Right ventricle myocardium inferior (tissue), 1 donor: ENCODE measurements at places on chromosomes 6 and 20. TPM values are rescaled to one million over a fixed set of nuclear protein-coding genes. Genes with fewer than 3 reads are reported as not detected.

- no peak for DNase-seq
Observed at GRCh38 chr20:24472426-24472825, 3.0 kb downstream of the SYNDIG1 start.

- DNase-seq = no peak
Observed at GRCh38 chr6:1321738-1322137, 9.8 kb downstream of the FOXQ1 start.

GRCh38 chr6:23244300-23244699, 674.9 kb downstream of the HDGFL1 start:
- DNase-seq = no peak

GRCh38 chr20:4449957-4450715, 271.6 kb upstream of the PRND start:
- no peak for DNase-seq

DNA sequence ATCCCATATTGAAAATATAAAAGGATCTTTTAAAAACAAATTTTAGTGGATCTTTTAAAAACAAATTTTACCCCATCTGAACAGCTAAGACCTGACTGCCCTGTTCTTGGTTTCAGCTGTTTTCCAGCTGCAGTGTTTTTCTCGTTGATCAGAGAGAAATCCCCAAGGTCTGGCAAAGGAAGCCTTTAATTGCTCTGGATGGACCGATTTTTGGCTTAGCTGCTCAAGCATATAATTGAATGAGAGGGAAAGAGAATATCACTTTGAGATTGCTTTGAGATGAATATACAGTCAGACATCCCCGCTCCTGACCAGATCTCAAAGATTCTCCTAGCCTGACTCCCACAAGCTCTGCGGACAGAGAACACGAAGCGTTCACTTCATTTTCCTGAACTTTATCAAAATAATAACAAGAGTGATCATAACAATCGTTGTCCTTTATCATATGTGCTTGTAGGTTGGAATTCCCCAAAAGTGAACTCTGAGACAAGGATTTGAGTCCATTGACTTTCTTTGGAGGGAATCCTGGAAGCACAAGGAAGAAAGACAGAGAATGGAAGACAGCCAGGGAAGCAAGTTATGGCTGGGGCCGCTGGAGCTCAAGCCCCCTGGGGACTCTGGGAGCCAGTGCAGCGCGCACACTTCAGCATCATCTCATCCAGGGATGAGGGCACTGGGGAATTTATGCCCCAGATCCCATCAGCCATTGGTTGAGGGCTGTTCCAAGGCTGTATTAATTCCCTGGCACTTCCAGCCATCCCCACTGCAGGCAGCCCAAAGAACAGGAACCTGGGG, 101.3 kb downstream of the SNX5 start:
- DNase-seq = no peak

GRCh38 chr6:132202574-132202973, 198.7 kb downstream of the MOXD1 start:
- DNase-seq = no peak

GRCh38 chr6:80566361-80566760, 459.9 kb downstream of the BCKDHB start:
- DNase-seq = no peak

DNA sequence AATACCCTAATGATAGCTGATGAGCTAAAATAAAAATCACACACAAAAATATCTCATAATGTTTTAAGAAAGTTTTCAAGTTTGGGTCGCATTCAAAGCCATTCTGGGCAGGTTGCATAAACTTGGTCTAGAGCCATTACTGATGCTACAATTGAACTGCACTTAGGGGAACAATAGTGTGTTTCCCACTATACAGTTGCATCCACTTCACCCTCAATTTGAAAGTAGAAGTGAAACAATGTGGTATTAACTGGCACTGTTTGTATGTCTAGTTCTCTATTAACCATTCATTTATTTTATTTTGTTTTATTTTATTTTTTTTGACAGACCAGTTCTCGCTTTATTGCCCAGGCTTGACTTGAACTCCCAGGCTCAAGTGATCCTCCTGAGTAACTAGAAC, 23.0 kb upstream of the STK38 start:
- no peak for DNase-seq

DNA sequence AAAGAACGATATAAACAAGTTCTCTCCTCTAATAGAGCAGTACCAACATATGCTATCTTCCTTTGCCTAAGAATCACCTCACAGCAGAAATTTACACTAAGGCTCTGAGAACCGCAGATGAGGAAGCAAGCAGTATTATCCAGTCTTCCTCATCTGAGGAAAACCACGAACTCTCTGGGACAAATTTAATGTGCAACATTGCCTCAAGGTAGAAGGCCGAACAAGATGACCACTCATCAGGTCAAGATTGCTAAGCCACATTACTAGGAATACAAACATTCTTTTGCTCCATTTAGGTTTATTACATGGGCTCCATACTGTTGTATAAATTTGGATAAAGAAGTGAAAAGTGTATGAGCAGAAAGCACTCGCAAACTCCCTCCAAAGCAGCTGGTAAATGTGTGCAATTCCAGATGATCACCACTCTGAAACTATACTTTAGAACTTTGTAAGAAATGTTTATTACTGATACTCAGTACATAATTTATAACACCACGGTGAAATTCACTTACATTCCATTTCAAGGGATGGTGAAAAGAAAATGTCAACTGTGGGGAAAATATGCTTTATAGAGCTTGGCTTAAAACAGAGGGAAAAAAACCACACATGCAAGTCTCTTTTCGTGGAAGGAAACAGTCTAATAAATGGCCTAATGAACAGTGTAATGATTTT, 398.4 kb downstream of the BTBD9 start:
- DNase-seq = no peak

DNA sequence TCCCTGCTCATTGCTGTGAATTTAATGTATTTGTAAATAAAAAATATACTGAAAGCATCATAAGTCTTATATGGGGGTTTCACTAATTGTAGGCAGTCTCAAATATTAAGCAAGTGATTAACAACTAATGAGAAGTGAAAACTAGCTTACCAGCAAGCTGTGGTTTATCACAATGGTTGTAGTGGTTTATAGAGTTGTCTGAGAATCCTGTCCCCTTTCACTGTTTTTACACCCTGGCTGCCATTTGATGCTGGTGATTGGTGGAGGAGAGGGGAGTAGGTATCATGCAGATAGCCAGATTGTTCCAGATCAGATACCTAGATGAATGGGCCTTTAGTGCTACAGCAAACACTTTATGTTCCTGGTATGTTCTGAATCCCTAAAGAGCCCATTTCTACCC, 6.0 kb downstream of the MKKS start:
- DNase-seq = no peak

DNA sequence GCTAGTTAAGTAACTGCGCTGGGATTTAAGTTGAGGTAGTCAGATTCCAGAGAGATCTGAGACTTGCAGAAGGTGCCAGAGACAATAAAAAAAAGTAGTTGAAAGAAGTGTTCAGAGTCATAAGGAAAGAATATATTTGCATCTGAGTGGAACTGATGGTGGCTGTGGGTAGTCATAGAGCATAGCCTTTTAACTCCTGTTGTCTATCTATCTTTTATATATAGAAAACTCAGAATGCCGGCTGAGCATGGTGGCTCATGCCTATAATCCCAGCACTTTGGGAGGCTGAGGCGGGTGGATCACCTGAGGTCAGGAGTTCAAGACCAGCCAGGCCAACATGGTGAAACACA, 62.0 kb downstream of the CARMIL1 start:
- DNase-seq = no peak

- no peak for DNase-seq
Observed at GRCh38 chr6:90709431-90709996, 122.6 kb upstream of the MAP3K7 start.

GRCh38 chr20:46350201-46350985, 42.1 kb upstream of the CDH22 start:
- DNase-seq = peak; percentile 55

- DNase-seq = no peak
Observed at GRCh38 chr6:16432075-16433032, 194.0 kb downstream of the GMPR start.

DNA sequence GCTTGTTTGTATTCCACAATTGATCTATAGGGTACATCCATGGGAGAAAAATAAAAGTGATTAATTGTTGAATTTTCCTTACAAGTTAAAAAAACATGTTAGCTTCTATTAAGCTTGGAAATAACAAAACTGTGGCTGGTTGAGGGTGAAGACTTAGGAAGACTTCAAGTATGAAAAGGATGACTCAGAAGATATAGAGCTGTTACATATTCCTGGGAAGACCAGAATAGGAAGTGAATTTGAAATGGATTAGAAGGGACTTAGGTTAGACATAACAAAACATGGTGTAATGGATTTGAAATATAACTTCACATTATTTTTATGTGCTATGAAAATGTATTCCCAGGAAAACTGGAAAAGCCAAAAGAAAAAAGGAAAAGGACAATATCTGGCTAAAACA, 732.2 kb downstream of the HDGFL1 start:
- no peak for DNase-seq

GRCh38 chr6:155056756-155057155, 61.6 kb downstream of the TIAM2 start:
- DNase-seq = no peak

PET117 gene
- 13.3 TPM for total RNA-seq

GATA5 gene
- 1.7 TPM for total RNA-seq

BEND6 gene
- 0.30 TPM for total RNA-seq

NT5E gene
- total RNA-seq = 5.6 TPM

IL20RA gene
- 6.7 TPM for total RNA-seq

CLVS2 gene
- not detected for total RNA-seq

PIGU gene
- total RNA-seq = 12.9 TPM
